Activated CD8-positive, alpha-beta T cell treated with anti-CD3 and anti-CD28 coated beads for 36 hours (primary cell): ENCODE measurements at places on chromosomes 12 and 14.
A peak's percentile ranks its signal among the peaks of the same experiment; 100 is the strongest.

- peak; percentile 27 for DNase-seq
These were observed 24.1 kb upstream of the ADIPOR2 start for GRCh38 chr12:1666685-1667162.

GRCh38 chr14:77154421-77154820 lies 12.8 kb upstream of the ZDHHC22 start:
- no peak for DNase-seq

- no peak for DNase-seq
These were observed 31.5 kb downstream of the DUSP16 start for GRCh38 chr12:12531194-12531593.

DNA sequence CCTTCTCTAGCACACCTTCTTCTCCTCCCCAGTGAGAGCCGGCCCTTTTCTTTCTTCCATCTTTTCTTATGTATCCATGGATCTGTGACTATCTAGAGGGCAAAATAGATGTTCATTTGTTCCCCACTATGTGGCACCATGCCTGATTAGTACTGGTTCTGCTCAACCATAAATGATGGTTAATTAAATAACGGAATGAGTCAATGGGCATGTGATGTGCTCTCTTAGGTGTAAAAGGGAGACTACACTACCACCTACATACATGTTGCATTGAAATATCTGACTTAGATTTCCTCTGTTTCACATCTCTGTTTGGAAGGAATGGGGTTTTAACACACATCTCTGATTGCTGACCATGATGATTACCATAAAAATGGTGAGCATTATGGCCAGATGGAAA lies 116.5 kb downstream of the BTG1 start:
- DNase-seq = no peak

DNA sequence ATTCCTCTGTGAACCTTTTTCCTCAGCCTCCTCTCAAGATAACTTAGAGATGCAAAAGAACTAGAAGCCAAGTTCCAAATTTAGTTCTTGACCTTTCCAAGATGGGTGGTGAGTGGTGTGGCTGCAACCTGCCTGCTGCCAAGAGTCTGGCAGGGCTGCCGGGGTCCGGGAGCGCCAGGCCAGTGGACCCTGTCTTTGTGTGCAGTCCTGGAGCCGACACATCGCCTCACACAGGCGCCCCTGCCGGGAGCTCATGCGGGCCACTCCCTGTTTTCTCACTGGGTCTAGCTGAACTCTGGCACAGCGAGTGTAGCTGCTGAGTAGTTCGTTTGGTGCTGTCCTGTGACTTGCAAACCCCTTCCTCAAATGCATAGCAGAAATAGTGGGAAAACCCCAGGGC lies 84.9 kb downstream of the CACNA1C start:
- no peak for DNase-seq

DNA sequence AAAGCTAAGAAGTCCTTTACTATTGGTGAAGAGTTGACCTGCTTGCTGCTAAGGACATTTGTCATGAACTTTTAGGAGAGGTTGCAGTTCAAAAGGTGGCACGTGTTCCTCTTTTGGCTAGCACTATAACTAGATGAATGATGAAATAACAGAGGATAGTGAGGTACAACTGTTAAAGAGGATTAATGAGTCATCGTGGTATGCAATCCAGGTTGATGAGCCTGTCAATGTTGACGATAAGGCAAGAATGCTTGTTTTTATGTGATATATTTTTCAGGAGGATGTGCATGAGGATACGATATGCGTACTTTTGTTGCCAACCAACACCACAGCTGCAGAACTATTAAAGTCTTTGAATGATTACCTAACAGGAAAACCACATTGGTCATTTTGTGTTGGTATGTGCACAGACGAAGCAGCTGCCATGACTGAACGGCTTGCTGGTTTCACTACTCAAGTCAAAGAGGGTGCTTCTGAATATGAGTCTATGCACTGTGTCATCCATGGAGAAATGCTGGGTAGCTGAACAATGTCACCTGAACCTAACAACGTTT lies 10.6 kb downstream of the CEP128 start:
- DNase-seq = peak; percentile 81

GRCh38 chr12:91239481-91239880 lies 56.9 kb upstream of the DCN start:
- no peak for DNase-seq

DNA sequence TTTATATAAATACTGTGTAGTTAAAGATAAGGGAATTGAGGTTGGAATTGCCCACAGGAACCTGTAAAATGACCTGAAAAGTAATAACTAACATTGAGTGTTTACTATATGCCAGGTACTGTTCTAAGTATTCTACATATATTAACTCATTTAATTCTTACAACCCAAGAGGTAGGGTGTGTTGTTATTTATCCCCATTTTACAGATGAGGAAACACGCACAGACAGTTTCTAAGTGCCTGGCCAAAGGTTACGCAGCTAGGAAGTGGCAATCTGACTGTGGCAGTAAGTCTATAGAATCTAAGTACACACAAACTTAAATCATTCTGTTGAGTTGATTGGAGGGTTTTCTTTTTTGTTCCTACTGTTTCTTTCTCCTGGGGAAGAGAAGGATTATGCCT lies 1.1 kb upstream of the TSPAN31 start:
- no peak for DNase-seq

DNA sequence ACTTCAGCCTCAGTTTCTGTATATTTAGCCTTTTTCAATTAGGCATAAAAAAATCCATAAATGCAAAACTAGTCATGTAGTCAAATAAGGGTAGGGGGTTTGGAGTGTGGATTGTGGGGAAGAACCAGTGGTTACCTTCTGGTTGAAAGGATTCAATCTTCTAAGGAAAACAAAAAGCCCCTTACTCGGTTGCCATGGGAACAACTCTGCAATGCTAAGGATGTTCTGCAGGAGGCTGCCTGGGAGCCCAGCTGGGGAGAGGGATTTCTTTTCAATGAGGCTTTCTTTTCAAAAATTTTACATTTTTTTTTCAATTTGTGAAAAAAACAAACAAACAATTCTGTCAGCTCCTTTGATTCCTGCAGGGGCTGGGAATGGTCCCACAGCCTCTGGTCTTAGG lies 67.2 kb downstream of the SLC8A3 start:
- no peak for DNase-seq

DNA sequence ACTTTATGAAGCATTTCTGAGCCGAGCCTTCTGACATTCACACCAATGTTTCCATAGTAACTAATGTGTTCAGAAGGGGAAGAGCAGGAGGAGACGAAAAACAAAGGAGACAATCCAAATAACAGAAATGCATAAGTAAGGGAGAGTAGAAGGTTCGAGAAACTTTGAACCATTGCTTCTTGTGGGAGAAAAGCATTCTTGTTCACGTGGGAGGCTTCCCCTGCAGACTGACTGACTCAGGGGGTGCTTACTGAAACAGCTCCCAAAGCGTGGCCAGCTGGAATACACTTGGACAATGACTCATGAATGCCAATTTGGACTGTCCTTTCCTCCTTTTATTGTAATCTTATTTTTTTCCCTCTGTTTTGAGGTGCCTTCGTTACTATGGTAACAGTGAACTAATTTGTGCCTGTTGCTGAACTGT lies 73.9 kb downstream of the NEDD1 start:
- DNase-seq = no peak

- peak; percentile 36 for DNase-seq
These were observed 5.4 kb downstream of the C1QL4 start for GRCh38 chr12:49331380-49332222.

GRCh38 chr12:74781991-74782485 lies 244.4 kb downstream of the ATXN7L3B start:
- DNase-seq = no peak

DNA sequence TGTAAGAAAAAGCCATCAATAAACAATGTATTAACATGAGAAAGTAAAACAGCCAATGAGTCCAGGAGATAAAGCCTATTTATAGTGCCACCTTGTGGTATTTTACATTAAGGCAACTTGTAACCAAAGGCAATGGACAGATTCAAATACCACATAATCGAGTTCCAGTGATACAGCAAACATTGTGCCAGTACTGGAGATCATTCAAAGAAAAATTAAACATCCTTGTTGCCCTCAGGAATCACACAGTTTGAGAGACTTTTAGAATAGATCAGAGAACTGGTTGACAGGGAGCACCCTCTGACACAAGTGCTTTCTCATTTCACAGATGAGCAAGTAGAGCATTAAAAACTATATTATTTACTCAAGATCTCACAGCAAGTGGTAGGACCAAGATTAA lies 98.1 kb downstream of the DDHD1 start:
- DNase-seq = no peak

GRCh38 chr12:15011162-15011561 lies 38.3 kb downstream of the PDE6H start:
- peak; percentile 20 for DNase-seq

DNA sequence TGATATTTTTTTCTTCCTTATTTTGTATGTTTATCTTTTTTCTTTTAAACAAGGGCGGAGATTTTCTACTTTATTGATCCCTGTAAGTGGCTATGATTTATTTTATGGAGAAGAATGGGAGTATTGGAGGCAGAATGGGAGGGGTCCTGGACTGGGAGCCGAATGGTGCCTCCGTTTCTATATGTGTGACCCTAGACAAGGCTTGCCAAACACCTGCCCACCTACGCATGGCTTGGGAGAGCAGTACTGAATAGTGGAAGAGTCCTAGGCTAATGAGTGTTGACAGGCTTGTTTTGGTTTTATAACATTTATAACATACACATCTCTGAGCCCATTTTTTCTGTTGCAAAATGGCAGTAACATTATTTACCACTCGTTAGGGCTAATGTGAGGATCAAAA lies 29.0 kb downstream of the STK38L start:
- no peak for DNase-seq

GRCh38 chr14:105930572-105930971 lies 404.2 kb downstream of the TMEM121 start:
- no peak for DNase-seq

DNA sequence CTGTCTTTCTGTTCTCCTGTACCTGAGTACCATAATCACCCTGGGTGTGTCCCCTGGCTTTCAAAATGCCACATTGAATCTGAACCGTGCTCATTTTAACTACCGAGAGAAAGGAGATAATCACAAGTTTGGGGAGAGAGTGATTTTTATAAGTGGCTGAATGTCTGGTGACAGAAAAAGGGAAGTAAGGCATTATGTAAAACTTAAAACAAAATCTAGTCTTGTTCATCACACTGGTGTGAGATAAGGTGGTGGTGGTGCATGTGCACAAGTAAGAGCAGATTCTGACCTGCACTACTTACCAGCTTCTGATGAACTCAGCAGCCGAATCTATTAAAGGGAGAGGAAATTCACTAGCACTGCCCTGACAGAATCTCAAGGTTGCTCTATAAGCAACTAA lies 56.3 kb downstream of the SPPL3 start:
- DNase-seq = no peak

DNA sequence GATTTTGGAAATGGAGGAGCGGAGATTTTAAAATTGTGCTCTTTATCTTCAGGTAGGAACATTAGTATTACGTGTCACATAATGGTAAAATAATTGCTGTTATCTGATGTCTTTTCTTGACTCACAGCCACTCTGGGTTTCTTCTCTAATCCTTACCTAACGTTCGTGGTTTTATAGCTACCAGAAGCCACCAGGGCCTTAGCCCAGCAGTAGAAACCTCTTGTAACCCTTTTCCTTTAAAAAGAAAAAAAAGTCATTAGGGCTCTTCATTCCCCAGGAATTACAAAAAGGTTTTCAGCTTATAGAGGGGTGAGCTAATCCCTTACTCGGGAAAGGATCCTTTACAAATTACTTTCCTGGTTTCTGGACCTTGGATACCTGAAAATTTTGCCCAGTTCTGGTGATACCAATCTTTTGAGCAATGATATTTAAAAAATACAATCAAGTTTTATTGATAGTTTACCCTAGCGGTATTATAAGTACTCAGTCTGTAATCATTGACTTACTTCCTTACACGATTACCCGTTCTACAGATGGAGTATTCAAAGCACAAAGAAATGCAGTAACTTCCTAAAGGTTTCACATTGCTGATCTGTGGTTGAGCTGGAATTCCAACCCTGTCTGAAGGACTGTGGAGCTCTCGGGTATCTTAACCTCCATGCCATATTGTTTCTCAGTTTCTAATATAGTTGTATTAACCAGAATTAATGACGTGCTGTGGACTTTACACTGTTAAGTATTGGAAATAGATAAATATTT lies 1.6 kb downstream of the GABARAPL1 start:
- peak; percentile 9 for DNase-seq

DNA sequence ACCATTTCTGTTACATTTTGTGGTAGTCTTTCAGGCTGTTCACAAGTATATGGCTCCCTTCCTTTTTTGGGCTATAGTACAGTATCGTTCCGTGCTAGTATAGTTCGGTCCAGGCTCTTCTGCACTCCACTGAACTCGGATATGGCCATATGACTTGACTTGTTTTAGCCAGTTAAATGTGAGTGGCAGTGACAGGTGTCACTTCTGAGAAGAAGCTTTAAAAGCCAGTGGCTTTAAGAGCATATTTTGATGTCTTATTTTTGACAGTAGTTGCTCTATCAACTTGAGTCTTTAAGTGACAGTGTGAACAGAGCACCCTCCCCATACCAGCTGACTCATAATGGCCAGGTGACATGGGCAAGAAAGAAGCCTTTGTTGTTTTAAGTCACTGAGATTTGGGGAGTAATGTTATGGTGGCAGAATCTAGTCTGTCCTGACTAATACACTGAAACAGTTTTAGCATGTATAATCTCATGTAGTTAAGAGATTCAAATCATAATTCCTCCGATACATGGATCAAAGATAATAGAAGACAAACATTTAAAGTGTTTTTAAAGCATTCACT lies 64.6 kb downstream of the ANO4 start:
- DNase-seq = no peak

DNA sequence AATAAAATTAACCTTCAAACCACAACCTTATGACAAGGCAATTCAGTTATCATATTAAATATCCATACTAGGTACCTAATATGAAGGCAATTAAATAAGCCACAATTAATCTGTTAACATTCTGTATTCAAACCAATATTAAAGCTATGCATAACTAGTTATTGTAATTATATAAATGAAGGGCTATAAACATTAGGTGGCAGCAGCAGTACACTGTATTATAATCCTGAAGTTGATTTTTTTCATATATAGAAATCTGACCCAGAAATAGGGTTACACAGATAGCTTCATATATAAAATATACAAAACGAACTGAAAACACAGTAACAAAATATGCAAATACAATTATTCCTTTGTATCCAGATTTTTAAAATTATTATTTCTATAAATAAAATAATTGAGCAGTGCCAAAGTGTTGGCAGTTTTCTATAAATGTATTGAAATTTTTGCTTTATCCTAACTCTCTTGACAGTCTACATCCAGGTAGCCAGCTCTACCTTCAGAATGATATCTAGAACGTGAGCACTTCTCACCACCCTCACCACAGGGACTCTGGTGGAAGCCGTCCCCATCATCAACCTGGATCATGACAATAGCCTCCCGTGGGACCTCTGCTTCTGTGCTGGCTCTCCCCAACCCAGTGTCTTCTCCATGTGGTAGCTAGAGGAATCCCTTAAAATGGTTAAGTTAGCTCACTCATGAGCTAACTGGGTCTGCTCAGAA lies 136.2 kb downstream of the MED13L start:
- DNase-seq = no peak
